ENCODE measurements at places on chromosomes 5 and 9.
A peak's percentile ranks its signal among the peaks of the same experiment; 100 is the strongest.

DNA sequence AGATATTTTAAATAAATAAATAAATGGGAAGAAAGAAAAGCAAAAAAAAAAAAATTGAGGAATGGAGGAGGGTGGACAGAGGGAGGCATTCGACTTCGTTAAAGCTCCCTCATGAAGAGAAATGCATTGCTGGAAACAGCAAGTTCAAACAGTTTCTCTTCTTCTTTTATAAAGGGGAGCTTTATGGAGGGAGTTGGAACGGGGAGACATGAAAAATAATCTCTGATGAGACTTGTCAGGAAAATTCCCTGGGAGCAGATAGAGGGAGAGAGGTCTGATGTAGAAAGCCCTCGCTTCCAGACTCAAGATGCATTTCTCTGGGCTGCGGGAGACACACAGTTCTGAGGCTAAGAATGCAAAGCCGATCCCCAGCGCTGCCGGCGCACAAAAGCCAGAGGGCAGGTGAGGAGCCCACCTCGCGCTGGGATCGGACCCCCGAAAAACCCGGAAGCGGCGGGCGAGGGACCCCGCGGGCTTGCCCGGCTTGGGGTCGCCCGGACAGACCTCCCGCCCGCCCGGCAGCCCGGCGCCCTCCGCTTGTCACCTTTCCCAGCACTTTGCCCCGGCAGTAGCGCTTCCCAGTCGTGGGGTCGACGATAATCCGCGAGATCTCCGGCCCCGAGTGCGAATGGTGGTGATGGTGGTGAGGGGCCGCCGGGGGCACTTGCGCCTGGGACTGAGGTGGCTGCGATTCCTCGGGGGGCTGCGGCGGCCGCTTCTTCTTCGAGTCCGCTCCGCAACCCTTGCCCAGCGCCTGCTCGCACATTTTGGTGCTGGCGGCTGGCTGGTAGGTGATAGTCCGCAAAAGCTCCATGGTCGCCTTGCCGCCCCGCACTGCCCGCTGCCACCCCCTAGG lies 512 bp downstream of the PLK2 start:
- DNase-seq: no peak

DNA sequence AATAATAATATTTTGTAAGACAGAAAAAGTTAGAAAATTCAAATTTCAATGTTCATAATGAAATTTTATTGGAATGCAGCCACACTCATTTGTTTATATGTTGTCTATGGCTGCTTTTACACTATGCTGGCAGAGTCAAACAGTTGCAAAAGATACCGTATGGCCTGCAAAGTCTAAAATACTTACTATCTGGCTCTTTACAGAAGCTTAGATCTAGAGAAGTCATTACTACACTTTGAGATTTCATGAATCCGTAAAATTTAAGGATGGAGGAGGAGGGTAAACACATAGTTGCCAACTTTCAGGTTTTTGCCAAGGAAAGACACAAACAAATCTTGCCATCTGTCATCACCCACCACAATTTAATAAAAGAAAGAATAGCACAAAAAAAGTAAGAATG lies 25.1 kb upstream of the PCSK1 start:
- DNase-seq: no peak

DNA sequence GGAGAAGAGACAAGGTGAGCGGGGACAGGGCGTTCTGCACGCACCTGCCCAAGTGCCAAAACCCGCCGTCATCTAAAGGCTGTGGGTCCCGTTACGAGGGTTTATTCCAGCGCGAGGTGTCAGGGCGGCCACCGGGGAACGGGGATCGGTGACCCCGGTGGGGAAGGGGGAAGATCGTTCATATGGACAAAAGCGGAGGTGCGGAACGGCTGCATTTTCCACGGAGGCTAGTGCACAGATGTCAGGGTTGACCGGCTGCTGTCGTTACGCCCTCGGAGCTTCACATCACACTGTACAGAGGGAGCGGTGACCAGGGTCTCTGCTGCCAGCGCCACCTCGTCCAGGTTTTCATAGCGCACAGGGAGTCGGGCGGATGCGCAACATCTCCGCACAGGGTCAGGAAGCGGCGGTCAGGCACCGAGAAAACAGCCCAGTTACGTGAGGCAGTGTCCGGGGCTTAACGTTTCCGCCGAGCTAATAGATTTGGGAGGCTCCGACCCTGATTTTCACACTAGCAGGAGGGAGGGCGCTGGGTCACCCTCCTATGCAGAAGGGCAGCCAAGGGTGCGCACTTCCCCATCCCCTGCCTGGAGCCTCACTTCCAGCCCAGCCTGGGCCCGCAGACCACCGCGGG lies 13.5 kb downstream of the BTNL9 start:
- DNase-seq: no peak

GRCh38 chr5:148790545-148791333 lies 35.7 kb upstream of the ADRB2 start:
- DNase-seq: no peak

GRCh38 chr9:28135549-28135948 lies 562.3 kb upstream of the C9orf72 start:
- DNase-seq: no peak

DNA sequence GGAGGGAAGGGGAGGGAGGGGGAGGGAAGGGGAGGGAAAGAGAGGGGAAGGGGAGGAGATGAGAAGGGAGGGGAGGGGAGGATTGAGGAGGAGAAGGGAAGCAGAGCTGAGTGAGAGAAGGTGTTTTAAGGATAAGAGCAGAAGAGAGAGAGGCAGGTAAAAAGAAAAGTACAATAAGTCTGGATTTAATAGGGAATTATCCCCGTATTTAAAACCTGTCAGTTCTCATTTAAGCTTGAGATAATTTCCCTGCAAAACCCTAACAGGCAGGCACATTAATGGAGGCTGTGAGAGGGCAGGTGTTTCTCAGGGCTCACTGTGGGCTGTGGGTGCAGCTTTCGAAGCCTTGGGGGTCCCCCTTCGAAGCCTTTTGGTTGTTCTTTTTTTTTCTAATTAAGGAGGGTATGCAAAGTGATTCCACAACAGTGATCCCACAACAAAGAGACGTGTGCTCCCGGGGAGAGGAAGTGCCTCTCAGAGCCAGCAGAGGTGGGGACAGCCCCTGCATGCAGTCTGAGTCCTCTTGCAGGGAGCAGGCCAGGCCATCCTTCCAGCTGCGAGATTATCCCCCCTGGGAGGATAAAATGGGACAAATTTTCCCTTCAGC lies 317.9 kb upstream of the IRX1 start:
- no peak for DNase-seq

GRCh38 chr5:89315286-89316100 lies 432.5 kb upstream of the MEF2C start:
- DNase-seq: no peak

DNA sequence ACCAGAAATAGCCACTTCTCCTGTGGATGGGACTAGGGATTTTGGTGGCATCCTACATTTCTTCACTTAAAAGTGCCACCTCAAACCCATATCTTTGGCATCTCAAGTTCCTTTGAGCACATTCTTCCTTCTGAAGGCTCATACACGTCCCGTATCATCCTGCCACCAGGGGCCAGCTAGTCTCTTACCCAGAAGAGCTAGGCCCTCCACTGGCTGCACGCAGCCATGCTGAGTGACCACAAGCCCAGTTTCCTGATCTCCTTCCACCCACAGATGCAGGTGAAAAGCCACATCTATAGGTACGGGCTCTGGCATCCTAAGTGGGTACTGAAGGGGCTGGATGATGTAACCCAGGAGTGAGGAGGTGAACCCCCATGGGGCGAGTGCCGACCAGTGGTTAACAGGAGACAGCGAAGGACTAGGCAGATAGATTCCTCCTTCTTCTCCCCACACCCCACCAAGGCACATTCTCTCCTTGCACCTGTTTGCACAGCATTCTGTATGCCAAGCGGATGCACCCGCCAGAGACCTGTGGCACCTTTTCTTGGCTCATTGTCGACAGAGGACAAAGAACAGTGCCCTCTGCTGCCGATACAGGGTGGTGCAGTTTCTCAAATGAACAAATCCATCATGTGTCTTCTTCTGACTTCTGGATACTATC lies 14.4 kb upstream of the SCGB3A1 start:
- peak; percentile 83 for DNase-seq

- DNase-seq: no peak
Measured at GRCh38 chr9:79107911-79108676, 463.7 kb upstream of the TLE4 start.

DNA sequence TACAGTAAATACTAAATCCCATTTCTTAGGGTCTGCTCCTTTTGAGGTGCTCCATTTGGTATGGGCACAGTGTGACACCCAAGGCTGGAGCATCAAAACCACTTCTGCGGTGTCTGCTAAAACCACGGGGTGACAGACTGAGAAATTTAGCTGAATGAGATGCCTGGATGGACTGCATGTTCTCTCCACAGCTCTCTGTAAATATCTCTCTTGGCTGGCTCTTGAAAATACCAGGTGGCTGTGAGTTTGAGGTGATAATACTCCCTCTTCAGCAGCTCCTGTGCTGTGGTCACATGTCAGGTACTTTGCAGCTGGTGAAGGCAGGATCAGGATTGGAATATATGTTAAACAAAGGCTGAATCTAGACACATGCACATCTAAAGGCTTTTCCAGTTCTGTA lies 93.7 kb upstream of the SIMC1 start:
- DNase-seq: no peak

- DNase-seq: no peak
Measured at GRCh38 chr5:161078793-161079192, 226.8 kb upstream of the ATP10B start.
